Thyroid gland (tissue), 4 donors: ENCODE measurements at places on chromosomes 7 and 10. TPM values are rescaled to one million over a fixed set of nuclear protein-coding genes. Genes with fewer than 3 reads are reported as not detected.

Gene PALD1
- total RNA-seq, result 28.2 TPM

Gene OR13A1
- total RNA-seq, result not detected

Gene FXYD4
- total RNA-seq, result not detected

DNA sequence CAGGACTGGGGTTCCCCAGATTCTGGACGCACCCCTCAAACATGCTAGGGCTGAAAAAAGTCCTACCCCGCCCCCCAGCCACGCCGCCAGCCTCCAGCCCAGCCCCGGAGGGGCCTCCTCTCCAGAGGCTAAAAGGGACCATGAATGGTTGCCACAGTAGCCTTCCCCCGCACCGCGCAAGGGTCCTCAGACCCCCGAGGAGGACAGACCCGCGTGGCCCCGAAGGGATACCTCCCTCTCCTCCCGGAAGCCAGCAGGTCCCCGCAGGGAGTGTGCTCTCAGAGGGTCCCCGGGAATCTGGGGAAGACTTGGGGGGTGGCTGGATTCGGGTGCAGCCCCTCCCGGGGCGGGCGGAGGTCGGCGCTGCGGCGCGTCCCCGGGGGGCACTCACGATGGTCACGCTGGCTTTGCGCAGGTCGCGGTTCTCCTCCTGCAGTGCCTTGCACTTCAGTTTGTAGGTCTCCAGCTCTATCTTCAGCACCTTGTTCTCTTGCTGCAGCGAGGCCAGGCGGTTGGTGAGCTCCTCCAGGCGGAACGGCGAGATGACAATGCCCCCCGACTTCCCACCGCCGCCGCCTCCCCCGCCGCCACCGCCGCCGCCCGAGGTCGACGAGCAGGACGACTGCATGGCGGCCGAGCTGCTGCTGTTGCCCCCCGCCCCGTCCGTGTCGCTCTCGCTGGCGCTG, 482 bp downstream of the CCDC6 start:
- peak overlapping the region; percentile 97 for H3K27ac ChIP-seq
- peak overlapping the region; percentile 91 for H3K4me3 ChIP-seq
- H3K27me3 ChIP-seq, result no peaks in the 10 kb centered on the region
- peak; percentile 13 for DNase-seq
- peaks cover 21% of the 10 kb centered on the region for H3K4me1 ChIP-seq
- no peaks in the 10 kb centered on the region for H3K36me3 ChIP-seq

- no peak overlapping the region for H3K27ac ChIP-seq
- peaks cover 19% of the 10 kb centered on the region for H3K4me1 ChIP-seq
- no peak for DNase-seq
- H3K27me3 ChIP-seq, result no peaks in the 10 kb centered on the region
Observed at GRCh38 chr7:55073051-55073511, 54.3 kb downstream of the EGFR start.

DNA sequence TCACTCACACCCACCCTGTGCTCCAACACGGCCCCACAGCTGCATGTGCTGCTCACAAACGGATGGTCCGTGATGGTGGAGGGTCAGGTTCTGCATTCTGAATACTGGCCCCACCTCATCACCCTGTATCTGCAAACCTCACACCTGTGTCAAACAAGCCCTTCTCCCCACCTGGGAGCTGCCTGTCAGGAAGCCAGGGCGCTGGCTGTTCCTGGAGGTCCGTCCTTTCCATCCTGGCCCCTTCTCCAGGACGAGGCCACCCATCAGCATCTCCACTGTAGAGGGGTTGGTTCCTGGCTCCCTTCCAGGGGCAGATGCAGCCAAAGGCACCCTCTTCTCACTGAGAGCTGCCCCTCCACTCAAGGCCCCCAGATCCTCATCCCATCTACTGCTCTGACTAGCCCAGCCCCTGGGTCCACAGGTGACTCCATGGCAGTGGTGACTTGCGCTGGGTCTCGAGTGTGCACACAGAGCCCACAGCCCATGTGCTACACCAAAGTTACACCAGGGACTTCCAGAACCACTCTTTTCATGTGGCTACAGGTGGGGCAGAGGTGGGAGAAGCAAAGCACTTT, 229.4 kb downstream of the TNS3 start:
- H3K4me3 ChIP-seq, result no peak overlapping the region
- H3K4me1 ChIP-seq, result peaks cover 28% of the 10 kb centered on the region
- no peak overlapping the region for H3K27ac ChIP-seq
- no peaks in the 10 kb centered on the region for H3K36me3 ChIP-seq
- no peaks in the 10 kb centered on the region for H3K27me3 ChIP-seq

GRCh38 chr10:79150444-79150754, 81.6 kb downstream of the ZMIZ1 start:
- H3K4me1 ChIP-seq, result peaks cover 92% of the 10 kb centered on the region
- no peak overlapping the region for H3K4me3 ChIP-seq
- no peaks in the 10 kb centered on the region for H3K27me3 ChIP-seq
- peak overlapping the region; percentile 94 for H3K27ac ChIP-seq

- no peak overlapping the region for H3K4me3 ChIP-seq
- DNase-seq, result no peak
- no peaks in the 10 kb centered on the region for H3K36me3 ChIP-seq
- no peak overlapping the region for H3K27ac ChIP-seq
- H3K4me1 ChIP-seq, result peaks cover 30% of the 10 kb centered on the region
Observed at GRCh38 chr10:29797616-29798015, 162.8 kb upstream of the SVIL start.
